ENCODE measurements at places on chromosomes 4 and X.

- no peak for DNase-seq
Measured at GRCh38 chr4:3516061-3516835, 16.0 kb downstream of the LRPAP1 start.

GRCh38 chr4:108685036-108685686, 34.8 kb downstream of the OSTC start:
- no peak for DNase-seq

DNA sequence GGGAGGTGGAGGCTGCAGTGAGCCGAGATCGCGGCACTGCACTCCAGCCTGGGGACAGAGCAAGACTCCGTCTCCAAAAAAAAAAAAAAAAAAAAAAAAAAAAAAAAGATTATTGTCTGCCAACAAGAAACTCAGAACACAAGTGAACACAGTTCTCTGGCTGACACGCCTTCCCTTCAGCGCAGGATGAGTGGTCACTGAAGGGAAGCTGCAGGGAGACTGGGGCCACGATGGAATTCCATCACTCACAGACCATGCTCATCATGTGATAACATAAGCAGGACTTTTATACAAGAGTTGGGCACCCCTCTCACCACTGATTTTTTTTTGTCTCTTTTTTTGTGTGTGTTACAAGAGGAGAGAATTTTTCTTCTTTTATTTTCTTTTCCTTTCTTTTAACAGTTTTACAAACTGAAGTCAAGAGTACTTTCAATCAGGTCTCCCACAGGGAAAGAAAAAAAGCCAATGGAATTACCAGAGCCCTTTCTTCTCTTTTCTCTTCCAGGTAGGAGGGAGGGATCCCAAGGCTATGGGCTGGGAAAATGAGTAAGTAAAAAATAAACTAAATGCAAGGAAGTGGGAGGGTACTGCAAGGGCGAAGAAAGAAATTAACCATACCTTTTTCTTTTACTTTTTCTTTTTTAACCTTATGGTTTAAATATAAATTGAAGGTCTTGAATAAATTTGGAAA, 435.6 kb downstream of the GPM6A start:
- DNase-seq, result no peak

DNA sequence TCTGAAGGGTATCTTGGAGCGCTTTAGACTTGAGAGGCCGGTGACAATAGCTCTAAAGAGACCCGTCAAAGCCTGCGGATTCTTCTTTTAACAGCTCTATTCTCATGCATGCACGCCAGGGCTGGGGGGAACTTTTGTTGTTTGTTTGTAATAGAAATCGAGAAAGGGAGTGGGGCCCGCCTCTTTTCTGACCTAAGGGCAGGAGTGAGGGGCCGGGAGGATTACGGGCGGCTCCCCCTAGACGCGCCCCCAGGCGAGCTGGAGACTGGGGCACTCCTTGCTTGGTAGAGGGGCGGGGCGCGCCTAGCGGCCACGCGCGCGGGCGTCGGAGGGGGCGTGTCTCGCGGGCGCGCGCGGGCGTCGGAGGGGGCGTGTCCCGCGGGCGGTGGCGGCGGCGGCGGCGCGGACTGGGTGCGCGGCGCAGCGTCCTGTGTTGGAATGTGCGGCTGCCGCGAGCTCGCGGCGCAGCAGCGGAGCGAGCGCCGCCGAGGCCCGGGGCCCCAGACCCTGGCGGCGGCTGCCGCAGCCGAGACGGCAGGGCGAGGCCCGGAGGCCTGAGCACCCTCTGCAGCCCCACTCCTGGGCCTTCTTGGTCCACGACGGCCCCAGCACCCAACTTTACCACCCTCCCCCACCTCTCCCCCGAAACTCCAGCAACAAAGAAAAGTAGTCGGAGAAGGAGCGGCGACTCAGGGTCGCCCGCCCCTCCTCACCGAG, at the start of gene REST:
Gene REST (plus strand): TSS at position 412 of the 717 bp plus-strand sequence. CDS start 2,739 bp downstream, outside the sequence.
- DNase-seq, result peak; percentile 71

GRCh38 chr4:170089274-170089667, 485 bp downstream of the AADAT start:
- DNase-seq, result peak; percentile 32

DNA sequence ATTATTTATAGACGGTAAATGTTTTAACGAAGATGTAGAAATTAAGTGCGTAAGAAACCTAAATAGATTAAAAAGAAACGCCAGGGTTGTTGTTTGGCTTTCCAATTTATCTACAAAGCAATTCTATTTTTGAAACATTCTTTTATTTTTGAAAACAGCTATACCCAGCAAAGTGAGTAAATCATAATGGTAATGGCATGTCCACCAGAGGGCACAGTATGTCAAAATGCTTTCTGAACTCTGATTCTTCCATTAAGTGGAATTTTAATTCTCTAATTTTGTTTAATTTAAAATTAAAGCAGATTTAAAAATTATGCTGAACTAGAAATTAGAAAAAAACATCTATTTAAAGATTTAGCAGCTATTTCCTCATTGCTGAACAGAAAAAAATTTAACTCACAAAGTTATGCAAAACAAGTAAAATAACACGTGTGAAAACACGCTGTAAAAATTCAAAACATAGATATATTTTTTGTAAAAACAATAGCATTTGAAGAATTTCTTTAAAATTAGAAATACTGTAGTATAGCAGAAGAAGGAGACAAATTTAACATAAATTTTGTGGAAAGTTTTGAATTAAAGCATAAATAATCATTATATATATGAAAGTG, 26.5 kb downstream of the RASSF6 start:
- DNase-seq, result peak; percentile 31

GRCh38 chr4:19191979-19192650, 1059.6 kb upstream of the SLIT2 start:
- DNase-seq, result no peak

GRCh38 chr4:124423160-124423559, 289.4 kb downstream of the ANKRD50 start:
- DNase-seq, result peak; percentile 19

GRCh38 chrX:17465201-17465600, 90.2 kb downstream of the NHS start:
- peak; percentile 55 for DNase-seq

GRCh38 chr4:110164251-110164650, 34.2 kb downstream of the ELOVL6 start:
- DNase-seq, result peak; percentile 78

- peak; percentile 39 for DNase-seq
Measured at GRCh38 chrX:119155416-119156035, 27.9 kb upstream of the KIAA1210 start.

DNA sequence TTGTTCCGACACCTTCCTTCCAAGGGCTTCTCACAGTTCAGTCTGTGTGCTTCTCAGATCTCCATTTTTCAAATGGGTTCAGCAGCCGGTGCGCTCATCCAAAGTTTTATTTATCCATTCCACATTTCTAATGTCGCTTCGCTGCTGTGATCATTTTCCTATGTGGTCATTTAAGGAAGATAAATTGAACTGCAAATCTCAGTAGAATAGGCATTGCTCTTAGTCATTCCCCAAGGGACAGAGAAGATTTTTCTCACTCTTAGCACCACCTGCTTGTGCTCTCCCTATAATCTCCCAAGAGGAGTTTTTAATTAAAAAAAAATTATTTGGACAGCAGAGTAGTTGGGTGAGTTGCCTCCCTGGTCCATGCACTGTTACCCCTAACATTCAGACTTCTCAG, 278.9 kb upstream of the GATB start:
- no peak for DNase-seq

- DNase-seq, result peak; percentile 82
Measured at GRCh38 chrX:47361538-47362511, 8.6 kb upstream of the ZNF157 start.

DNA sequence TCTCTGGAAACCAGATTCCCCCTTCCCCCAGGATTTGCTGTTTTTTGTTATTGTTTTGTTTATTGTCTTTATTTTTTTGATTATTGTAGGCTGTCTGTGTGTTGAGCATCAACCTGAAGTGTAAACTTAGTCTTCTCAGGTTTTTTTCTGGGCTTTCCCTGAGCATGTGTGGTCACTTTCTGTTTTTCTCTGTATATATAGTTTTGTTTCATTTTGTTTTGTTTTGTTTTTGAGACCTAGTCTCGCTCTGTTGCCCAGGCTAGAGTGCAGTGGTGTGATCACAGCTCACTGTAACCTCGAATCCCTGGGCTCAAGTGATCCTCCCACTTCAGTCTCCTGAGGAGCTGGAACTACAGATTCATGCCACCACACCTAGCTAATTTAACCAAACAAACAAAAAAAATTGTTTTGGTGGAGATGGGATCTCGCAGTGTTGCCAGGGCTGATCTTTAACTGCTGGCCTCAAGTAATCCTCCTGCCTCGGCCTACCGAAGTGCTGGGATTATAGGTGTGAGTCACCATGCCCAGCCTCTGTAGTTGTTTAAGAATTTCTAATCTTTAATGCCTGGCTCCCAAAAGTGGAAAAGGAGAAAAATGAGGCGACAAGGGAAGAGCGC, 9.1 kb downstream of the IL13RA1 start:
- no peak for DNase-seq

DNA sequence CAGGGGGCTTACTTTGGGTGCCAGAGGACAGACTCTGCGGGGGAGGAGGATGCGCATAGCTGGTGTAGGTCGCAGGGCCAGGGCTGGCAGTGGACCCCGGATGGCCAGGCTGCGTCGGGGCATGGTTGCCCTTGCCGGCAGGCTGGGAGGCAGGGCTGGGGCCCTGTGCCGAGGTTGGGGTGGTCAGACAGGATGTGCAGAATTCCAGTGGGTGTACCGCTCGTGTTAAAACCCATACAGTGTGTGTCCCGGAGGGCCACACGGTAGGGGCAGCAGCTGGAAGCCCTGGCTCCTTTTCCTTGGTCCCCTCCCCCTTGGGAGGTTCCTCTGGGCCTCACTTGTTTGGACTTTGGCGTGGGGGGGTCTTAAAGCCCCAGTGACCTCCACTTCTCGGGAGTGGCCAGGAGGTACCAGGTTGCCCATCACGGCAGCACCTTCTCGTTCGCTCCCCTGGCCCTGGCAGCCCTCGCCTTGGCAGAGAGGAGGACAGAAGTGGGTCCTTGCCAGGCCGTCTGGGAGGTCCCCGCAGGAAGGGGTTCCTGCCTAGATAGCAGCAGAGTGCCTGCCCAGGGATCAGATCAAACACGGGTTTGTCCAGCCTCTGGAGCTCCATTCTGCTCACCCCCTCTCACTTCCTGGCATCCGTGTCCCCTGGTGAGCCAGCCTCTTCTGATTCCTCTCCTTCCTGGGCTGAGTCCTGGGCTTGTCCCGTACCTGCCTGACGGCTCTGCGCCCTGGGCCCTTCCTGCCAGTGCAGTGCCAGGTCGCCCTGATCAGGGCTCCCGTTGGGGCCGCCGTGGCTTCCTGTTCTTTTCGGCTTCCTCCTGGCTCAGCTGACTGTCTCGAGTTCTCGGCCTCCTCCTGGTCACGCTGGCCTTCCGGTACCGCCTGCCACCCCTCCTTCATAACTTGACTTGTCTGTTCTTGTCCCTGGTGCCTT, 56.7 kb upstream of the HGFAC start:
- DNase-seq, result no peak

DNA sequence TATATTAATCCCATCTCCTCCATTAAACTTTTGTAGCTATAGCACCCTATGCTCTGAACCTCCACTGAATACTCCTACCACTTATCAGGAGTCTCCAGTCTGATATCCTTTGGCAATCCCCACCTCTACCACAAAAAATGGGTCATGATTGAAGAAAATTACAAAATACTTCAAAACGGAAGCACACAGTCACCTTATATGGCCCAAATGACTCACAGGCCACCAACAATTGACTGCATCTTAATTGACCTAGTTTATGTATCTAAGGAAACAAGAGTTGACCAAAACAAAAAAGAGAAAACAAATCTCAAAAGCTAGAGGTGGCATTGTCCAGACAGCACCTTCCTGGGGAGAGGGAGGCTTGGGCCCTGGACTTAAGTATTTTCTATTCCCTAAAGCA, 120.0 kb upstream of the DIAPH2 start:
- no peak for DNase-seq

- DNase-seq, result no peak
Measured at GRCh38 chrX:1442016-1442665, 10.6 kb downstream of the ASMTL start.

DNA sequence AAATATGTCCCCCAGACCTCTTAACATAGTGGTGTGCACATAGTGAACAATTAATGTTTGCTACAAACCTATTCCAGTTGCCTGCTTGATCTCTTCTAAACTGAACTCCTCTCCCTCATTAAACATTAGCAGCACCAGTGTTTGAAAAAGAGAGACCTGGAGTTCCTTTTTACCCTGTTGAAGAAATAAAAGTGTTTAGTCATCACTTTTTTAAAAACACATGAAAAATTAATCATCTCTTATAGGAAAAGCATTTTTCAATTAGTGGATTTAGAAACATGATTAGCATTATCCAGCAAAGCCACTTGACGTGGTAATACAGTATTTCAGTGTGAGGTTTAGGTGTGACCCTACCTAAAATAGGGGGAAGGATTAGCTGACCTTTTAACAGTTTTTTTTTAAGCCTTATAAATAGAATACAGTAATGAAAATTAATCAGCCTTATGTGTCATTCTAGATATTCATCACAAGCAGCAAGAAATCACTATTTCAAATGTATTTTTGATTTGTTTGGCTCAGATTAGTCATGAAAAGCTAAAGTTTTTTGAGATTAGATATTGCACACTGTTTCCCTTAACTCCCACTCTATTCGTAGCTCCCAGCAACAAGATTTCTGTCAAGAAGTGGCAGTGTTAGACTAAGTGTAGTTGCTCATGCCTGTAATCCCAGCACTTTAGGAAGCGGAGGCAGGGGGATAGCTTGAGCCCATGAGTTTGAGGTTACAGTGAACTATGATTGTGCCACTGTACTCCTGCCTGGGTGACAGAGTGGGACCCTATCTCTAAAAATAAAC, 26.2 kb downstream of the CUL4B start:
- DNase-seq, result no peak

- no peak for DNase-seq
Measured at GRCh38 chr4:114497116-114497515, 101.5 kb upstream of the UGT8 start.

GRCh38 chrX:118976599-118977340, 2.4 kb downstream of the LONRF3 start:
- peak; percentile 27 for DNase-seq

- DNase-seq, result no peak
Measured at GRCh38 chr4:24380957-24381665, 203.2 kb downstream of the DHX15 start.

- no peak for DNase-seq
Measured at GRCh38 chr4:57154926-57155325, 44.7 kb upstream of the IGFBP7 start.

- peak; percentile 84 for DNase-seq
Measured at GRCh38 chr4:7546809-7547367, 112.2 kb upstream of the PSAPL1 start.
